ENCODE measurements at places on chromosomes 2 and 18. TPM values are rescaled to one million over a fixed set of nuclear protein-coding genes. Genes with fewer than 3 reads are reported as not detected.
A peak's percentile ranks its signal among the peaks of the same experiment; 100 is the strongest.

The KCNG2 gene
- not detected for total RNA-seq

DNA sequence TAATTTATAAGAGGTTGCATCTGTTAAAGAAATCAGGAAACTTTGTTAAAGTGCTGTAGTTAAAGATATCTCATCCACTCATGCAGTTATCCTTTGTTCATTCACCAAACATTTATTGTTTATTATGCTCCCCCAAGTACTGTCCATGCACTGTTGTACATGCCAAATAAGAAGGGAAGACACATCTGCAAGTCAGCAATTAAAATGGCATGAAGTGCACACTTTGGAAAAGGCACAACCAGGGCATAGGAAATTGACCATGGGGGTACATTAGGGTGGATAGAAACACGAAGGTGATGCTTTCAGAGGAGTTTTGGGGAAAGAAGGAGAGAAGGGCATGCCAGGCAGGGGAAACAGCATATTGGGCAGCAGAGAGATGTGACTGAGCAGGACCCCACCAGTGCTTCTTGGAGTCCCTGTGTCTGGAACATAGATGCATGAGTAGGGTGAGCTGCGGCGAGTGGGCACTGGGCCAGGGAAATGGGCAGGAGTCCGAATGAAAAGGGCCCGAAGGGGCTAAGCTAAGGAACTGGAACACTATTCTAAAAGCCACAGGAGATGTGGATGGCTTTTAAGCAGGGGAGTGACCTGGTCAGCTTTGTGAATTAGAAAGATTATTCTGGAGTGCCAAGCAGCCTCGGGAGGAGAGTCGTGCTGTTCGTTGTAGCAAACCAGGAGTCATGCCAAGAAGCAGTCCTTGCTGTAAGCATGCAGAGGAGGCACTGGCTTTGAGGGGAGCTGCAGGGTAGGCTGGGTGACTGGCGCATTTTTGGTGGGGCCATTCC, 316.3 kb downstream of the AGPS start:
- H3K4me3 ChIP-seq, result no peak overlapping the region
- no peaks in the 10 kb centered on the region for H3K4me1 ChIP-seq
- H3K27me3 ChIP-seq, result peaks cover 2% of the 10 kb centered on the region
- H3K27ac ChIP-seq, result no peak overlapping the region

GRCh38 chr2:231001921-231002320, 6.0 kb downstream of the SPATA3 start:
- no peaks in the 10 kb centered on the region for H3K4me1 ChIP-seq
- H3K27me3 ChIP-seq, result peaks cover 22% of the 10 kb centered on the region
- no peaks in the 10 kb centered on the region for H3K36me3 ChIP-seq

GRCh38 chr2:161384864-161385263, 31.2 kb upstream of the TBR1 start:
- H3K4me1 ChIP-seq, result no peaks in the 10 kb centered on the region
- peaks cover 30% of the 10 kb centered on the region for H3K36me3 ChIP-seq
- H3K27me3 ChIP-seq, result no peaks in the 10 kb centered on the region
- H3K27ac ChIP-seq, result no peak overlapping the region

DNA sequence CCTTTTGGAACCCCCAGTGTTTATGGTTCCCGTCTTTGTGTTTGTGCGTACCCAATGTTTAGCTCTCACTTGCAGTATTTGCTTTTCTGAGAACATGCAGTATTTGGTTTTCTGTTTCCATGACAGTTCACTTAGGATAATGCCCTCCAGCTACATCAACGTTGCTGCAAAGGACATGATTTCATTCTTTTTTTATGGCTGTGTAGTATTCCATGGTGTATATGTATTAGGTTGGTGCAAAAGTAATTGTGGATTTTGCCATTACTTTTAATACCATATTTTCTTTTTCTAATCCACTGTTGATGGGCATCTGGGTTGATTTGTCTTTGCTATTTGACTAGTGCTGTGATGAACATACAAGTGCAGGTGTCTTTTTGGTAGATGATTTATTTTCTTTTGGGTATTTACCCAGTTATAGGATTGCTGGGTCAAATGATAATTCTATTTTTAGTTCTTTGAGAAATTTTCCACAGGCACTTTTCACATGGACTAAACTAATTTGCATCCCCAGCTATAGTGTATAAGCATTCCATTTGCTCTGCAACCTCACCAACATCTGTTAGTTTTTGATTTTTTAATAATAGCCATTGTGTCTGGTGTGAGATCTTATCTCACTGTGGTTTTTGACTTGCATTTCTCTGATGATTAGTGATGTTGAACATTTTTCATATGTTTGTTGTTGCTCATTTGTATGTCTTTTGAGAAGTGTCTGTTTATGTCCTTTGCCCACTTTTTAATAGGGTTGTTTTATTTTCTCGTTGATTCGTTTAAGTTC, 63.6 kb downstream of the CERS6 start:
- no peaks in the 10 kb centered on the region for H3K36me3 ChIP-seq
- H3K27ac ChIP-seq, result no peak overlapping the region
- DNase-seq, result no peak
- no peak overlapping the region for H3K4me3 ChIP-seq

GRCh38 chr2:157871415-157871814, 4.7 kb downstream of the ACVR1 start:
- no peak overlapping the region for H3K27ac ChIP-seq
- no peaks in the 10 kb centered on the region for H3K36me3 ChIP-seq
- H3K27me3 ChIP-seq, result no peaks in the 10 kb centered on the region
- peak; percentile 41 for DNase-seq
- H3K4me1 ChIP-seq, result peaks cover 54% of the 10 kb centered on the region
- H3K4me3 ChIP-seq, result no peak overlapping the region

DNA sequence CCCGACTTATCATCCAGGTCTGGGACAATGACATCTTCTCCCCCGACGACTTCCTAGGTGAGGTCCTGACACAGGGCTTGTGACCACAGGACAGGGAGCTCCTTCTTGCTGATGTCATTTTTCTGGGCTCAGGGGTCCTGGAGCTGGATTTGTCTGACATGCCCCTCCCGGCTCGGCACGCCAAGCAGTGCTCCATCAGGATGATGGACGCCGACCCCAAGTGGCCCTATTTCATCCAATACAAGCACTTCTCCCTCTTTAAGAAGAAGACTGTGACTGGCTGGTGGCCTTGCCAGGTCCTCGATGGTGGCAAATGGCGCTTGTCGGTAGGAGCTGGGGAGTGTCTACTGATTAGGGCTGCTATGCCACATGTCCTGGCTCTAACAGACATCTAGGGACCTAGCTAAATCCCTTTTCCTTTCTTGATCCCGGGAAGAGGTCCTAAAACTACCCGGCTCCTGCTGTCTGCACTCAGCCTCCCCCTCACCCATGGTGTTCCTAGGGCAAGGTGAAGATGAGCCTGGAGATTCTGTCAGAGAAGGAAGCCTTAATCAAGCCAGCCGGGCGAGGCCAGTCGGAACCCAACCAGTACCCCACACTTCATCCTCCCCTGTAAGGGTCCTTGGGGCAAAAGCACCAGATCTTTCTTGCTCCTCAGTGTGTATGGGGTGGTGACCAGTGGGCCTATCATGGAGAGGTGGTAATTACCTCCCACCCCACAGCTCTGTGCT, 36.7 kb downstream of the LMAN2L start:
- no peak overlapping the region for H3K27ac ChIP-seq
- H3K27me3 ChIP-seq, result no peaks in the 10 kb centered on the region
- H3K4me3 ChIP-seq, result no peak overlapping the region
- DNase-seq, result no peak
- H3K36me3 ChIP-seq, result peaks cover 47% of the 10 kb centered on the region

DNA sequence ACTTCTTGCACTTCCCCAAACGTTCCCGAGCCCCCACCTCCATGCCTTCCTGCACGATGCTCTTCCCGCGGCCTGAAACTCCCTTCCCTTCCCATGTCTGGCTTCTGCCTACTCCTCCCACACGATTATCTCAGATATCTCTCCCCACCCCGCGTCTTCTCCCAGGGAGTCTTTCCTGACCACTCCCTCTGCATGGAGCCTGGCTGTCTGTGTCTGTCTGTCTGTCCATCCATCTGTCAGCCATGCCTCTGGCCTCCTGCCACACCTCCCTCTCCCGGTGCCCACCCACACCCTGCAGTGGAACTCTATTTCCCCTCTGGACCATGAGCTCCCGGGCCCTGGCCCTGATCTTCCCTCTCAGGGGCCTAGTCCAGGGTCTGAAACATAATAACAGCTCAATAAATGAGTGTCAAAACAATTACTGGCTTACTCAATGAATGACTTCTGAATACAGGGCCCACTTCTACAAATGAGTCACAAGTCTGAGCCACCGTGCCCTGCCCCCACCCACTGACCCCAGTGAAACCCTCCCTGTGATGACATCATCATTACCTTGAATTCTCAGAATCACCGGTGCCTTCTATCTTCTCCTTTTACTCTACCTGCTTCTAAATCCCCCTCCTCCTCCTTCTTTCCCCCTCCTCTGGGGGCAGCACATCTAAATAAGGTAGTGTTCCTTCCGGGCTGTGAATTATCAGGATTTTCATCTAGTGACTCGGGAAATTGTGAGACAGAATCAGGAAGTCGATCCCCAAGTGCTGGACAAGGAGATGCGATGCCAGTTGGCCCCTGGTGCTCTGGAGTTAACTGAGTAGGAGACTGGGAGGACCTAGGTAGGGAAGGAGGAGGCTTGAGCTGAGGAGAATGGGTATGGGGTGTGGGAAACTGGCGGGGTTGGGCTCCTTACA, 46.1 kb upstream of the PLB1 start:
- H3K4me1 ChIP-seq, result peaks cover 63% of the 10 kb centered on the region
- no peaks in the 10 kb centered on the region for H3K36me3 ChIP-seq
- H3K27ac ChIP-seq, result peak overlapping the region; percentile 75
- no peaks in the 10 kb centered on the region for H3K27me3 ChIP-seq
- peak; percentile 75 for DNase-seq
- H3K4me3 ChIP-seq, result no peak overlapping the region

GRCh38 chr2:147017951-147018645, 826.7 kb upstream of the ACVR2A start:
- no peak overlapping the region for H3K4me3 ChIP-seq
- no peaks in the 10 kb centered on the region for H3K36me3 ChIP-seq
- no peak for DNase-seq
- H3K27ac ChIP-seq, result no peak overlapping the region

The MLPH gene
- not detected for total RNA-seq

DNA sequence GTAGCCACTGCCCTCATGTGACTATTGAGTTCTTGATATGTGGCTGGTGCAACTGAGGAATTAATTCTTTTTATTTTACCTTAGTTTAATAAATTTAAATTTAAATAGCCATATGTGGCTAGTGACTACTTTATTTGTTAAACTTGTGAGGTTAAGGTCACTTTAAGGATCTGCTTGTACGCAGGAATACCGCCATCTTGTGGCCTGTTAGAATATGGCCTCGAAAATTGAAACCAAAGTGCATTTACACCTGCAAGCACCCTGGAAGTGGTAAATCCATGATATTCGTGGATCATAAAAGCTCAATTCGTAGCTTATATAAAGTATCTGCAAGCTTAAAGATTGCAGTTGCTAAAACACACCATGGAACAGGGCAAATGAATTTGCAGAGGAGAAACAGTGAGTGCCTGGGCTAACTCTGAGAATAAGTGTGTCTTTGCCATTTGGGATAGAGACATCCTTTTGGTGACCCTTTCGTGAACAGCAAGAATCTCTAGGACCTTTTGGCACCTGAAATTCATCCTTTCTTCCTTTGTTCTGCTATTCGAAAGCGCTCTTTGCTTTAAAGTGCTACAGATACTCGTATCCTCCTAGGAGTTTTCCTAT, 59.9 kb upstream of the REG3A start:
- H3K27me3 ChIP-seq, result no peaks in the 10 kb centered on the region
- no peaks in the 10 kb centered on the region for H3K36me3 ChIP-seq
- H3K4me1 ChIP-seq, result no peaks in the 10 kb centered on the region

- H3K27ac ChIP-seq, result no peak overlapping the region
- no peak for DNase-seq
- no peak overlapping the region for H3K4me3 ChIP-seq
These were observed 171.5 kb downstream of the ALK start for GRCh38 chr2:29749843-29750242.

- H3K4me1 ChIP-seq, result no peaks in the 10 kb centered on the region
- H3K27me3 ChIP-seq, result no peaks in the 10 kb centered on the region
- no peak overlapping the region for H3K4me3 ChIP-seq
- no peak overlapping the region for H3K27ac ChIP-seq
- H3K36me3 ChIP-seq, result no peaks in the 10 kb centered on the region
These were observed 39.0 kb upstream of the KLHL29 start for GRCh38 chr2:23346029-23346428.

DNA sequence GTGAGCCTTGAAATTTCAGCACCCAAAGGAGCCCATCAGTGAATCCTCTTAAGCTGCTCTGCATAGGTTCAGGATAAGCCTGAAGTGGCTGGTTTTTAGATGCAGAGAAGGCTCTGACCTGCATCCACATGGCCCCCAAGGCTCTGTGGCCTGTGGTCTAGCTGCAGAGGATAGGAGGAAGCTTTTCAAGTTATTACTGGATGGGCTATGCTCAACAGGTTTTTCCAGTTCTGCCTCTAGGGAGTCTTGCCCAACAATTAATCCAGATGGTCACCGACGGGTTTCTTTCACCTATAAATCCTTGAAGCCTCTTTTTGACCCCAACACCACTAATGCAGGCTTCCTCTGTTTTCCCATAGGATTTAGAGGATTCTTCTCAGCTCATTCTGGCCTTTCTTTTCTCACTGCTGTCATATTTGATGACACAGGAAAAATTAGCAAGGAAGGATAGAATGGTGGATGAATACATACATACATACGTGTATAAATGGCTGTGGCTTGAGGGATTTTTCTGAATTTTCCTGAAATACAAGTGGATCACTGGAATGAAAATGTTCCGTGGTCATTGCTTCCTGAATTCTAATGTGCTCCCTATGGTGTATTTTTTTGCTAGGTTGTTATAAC, 52.2 kb upstream of the BCL2L11 start:
- no peaks in the 10 kb centered on the region for H3K36me3 ChIP-seq
- no peak overlapping the region for H3K4me3 ChIP-seq
- no peak overlapping the region for H3K27ac ChIP-seq

DNA sequence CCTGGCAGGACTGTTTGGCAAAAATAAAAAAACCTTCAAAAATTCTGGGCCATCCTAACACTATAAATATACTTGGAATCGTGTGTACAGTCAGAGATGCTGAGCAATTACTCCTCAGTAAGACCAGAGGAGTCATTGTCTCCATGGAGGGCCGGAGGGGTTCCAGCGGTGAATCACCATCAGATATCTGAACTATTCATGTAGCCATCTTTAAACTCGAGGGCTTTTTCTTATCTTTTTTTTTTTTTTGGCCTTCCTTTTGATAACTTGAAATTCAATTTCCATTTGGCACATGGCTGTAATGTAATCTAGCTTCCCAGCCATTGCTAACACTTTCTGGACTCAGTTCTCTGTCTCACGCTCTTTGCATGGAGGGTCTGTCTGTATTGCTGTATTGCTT, 7.4 kb upstream of the FHL2 start:
- peak; percentile 85 for DNase-seq
- peak overlapping the region; percentile 91 for H3K27ac ChIP-seq
- no peaks in the 10 kb centered on the region for H3K36me3 ChIP-seq
- H3K27me3 ChIP-seq, result no peaks in the 10 kb centered on the region
- H3K4me1 ChIP-seq, result peaks cover 46% of the 10 kb centered on the region

DNA sequence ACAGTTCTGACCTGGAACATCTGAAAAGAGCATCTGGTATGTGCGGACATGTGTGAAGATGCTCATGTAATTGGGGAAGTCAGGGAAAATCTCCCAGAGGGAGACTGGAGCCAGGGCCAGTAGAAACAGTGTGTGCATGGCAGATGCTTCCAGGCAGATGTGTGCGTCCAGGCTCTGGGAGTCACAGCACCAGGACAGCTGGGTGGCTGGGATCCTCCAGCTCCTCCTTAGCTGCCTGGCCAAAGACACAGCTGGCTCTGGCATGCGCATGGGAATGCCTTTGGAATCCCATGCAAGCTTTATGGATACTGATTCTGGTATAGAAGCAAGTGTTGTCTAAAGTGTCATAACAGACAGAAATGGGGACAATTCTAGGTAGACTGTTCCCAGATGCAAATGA, 369.7 kb downstream of the INSIG2 start:
- no peak overlapping the region for H3K27ac ChIP-seq
- no peak overlapping the region for H3K4me3 ChIP-seq
- no peaks in the 10 kb centered on the region for H3K4me1 ChIP-seq
- H3K36me3 ChIP-seq, result no peaks in the 10 kb centered on the region

The APCDD1 gene
- not detected for total RNA-seq

Data from SJSA1 (cell line).